H9 (cell line): ENCODE measurements at places on chromosomes 11 and 22. TPM values are rescaled to one million over a fixed set of nuclear protein-coding genes. Genes with fewer than 3 reads are reported as not detected.

GRCh38 chr11:126124231-126124661, 61.6 kb upstream of the CDON start:
- no peaks in the 10 kb centered on the region for H3K27me3 ChIP-seq
- 0 out of 2 replicates have a peak, but pooled peaks cover 5% of the 10 kb centered on the region for H3K4me1 ChIP-seq
- no peak for DNase-seq
- no peak overlapping the region for H3K27ac ChIP-seq

The MAP6 gene
- 0.48 and 0.77 TPM in 2 replicates for total RNA-seq

GRCh38 chr11:90947930-90948329, 725.1 kb upstream of the CHORDC1 start:
- DNase-seq = no peak
- H3K4me1 ChIP-seq = no peaks in the 10 kb centered on the region
- H3K27ac ChIP-seq = no peak overlapping the region

DNA sequence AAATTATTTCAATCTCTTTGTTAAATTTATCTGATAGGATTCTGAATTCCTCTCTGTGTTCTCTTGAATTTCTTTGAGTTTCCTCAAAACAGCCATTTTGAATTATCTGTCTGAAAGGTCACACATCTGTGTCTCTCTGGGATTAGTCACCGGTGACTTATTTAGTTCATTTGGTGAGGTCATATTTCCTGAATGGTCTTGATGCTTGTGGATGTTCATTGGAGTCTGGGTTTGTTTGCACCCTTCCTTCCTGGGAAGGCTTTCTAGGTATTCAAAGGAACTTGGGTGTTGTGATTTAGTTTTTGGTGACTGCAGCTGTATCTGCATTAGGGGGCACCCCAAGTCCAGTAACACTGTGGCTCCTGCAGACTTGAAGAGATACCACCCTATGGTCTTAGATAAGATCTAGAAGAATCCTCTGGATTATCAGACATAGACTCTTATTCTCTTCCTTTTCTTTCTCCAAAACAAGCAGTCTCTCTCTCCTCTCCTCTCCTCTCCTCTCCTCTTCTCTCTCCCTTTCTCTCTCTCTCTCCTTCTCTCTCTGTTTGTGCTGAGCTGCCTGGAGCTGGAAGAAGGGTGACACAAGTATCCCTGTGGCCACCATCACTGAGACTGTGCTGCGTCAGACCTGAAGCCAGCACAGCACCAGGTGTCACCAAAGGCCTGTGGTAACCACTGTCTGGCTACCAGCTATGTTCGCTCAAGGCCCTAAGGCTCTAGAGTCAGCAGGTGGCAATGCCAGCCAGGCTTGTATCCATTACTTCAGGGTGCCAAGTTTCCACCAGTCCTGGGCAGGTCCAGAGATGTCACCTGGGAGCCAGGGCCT, 3.3 kb upstream of the HEPN1 start:
- no peak overlapping the region for H3K27ac ChIP-seq
- no peak overlapping the region for H3K4me3 ChIP-seq

- DNase-seq = no peak
- no peaks in the 10 kb centered on the region for H3K4me1 ChIP-seq
- H3K4me3 ChIP-seq = no peak overlapping the region
- no peak overlapping the region for H3K27ac ChIP-seq
- no peaks in the 10 kb centered on the region for H3K36me3 ChIP-seq
Measured at GRCh38 chr11:19577391-19577975, 135.2 kb upstream of the NAV2 start.

DNA sequence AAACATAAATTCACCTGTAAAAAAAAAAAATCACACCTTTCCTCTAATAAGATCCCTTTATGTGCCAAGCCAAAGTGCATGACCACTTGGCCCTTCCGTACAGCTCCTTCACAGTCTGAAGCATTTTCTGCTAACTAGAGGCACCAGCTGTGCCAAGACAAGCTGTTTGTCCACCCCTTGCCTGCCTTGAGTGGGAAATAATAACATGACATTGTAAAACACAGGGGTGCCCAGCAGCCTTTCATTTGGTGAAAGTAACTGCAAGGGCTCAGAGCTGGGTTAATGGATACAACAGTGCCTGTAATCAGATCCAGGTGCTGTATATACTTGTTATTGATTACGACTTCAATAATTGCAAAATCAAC, 59.2 kb downstream of the DDIAS start:
- no peaks in the 10 kb centered on the region; the same call in 1 of the 2 replicates for H3K4me1 ChIP-seq
- no peak for DNase-seq
- H3K4me3 ChIP-seq = no peak overlapping the region

The SMTNL1 gene
- total RNA-seq = 0.18 TPM in 1 of 2 replicates, not detected in the other

The GAL3ST1 gene
- total RNA-seq = 5.1 TPM in 2 replicates

The RAB6A gene
- total RNA-seq = 72.8 and 74.4 TPM in 2 replicates
